ENCODE measurements at places on chromosomes 5 and 9. TPM values are rescaled to one million over a fixed set of nuclear protein-coding genes. Genes with fewer than 3 reads are reported as not detected.

- DNase-seq, result peak; percentile 70
- H3K27me3 ChIP-seq, result no peaks in the 10 kb centered on the region
- peak overlapping the region; percentile 11 for H3K4me3 ChIP-seq
- H3K36me3 ChIP-seq, result no peaks in the 10 kb centered on the region
- H3K4me1 ChIP-seq, result peaks cover 18% of the 10 kb centered on the region
Observed at GRCh38 chr9:36470643-36471290, 70.7 kb upstream of the RNF38 start.

DNA sequence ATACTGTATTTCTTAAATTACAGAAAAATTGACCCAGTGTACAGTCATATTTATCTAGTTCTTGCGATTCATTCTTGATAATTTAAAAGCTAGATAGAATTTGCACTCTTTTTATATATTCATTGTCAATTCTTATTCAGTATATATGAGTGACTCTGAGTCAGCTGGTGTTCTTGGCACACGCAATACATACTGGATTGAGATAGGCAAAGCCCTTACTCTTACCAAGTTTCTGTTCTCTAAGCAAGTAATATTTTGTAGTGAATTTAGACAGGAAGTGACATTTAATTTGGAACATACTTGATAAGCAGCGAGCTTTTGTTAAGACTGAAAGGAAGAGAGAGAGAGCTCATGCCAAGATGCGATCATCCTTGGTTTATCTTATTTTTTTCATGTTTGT, 57.7 kb downstream of the GPBP1 start:
- no peak overlapping the region for H3K27ac ChIP-seq
- no peak for DNase-seq
- peaks cover 8% of the 10 kb centered on the region for H3K36me3 ChIP-seq

DNA sequence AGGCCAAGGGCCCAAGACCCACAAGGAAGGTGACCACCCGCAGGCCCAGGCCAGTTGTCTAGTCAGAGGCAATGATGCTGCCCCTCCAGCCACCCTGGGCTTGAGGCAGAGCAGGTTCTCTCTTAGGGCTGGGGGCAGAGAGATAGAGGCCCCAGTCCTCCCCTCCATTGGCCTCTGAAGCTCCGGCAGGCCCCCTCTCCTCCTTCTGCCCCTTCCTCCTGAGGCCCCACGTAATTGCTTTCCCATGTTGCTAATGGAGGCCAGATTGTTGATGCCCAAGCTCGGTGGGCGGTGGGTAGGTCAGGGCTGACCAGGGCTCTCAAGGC, 26.6 kb upstream of the ENHO start:
- DNase-seq, result peak; percentile 47
- peaks cover 5% of the 10 kb centered on the region for H3K4me1 ChIP-seq
- H3K36me3 ChIP-seq, result no peaks in the 10 kb centered on the region
- H3K27me3 ChIP-seq, result no peaks in the 10 kb centered on the region
- H3K4me3 ChIP-seq, result no peak overlapping the region
- no peak overlapping the region for H3K27ac ChIP-seq

DTWD2 gene
- total RNA-seq, result 7.5 TPM

C1QTNF2 gene
- 2.5 TPM for total RNA-seq
